ENCODE measurements at places on chromosomes 4 and X.

GRCh38 chrX:106940068-106940467 lies 19.9 kb downstream of the CLDN2 start:
- DNase-seq: no peak

DNA sequence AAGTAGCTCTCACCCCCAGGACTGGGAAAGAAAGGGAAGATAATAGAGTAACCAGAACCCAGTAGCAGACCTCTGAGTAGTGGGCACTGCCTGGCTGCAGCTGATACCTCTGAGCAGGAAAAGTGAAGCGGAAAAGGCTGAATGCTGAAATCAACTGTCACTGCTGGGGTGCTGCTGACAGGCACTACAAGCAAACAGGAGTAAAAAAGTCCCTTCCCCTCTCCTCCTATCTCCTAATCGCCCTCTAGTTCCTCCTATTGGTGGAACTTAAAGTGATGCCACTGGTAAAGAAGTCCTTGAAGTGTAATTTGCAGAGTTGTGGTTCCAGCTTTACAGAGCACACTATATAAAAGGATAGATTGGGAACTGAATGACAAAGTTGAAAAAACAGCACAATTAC lies 32.8 kb upstream of the GLRB start:
- DNase-seq: no peak

DNA sequence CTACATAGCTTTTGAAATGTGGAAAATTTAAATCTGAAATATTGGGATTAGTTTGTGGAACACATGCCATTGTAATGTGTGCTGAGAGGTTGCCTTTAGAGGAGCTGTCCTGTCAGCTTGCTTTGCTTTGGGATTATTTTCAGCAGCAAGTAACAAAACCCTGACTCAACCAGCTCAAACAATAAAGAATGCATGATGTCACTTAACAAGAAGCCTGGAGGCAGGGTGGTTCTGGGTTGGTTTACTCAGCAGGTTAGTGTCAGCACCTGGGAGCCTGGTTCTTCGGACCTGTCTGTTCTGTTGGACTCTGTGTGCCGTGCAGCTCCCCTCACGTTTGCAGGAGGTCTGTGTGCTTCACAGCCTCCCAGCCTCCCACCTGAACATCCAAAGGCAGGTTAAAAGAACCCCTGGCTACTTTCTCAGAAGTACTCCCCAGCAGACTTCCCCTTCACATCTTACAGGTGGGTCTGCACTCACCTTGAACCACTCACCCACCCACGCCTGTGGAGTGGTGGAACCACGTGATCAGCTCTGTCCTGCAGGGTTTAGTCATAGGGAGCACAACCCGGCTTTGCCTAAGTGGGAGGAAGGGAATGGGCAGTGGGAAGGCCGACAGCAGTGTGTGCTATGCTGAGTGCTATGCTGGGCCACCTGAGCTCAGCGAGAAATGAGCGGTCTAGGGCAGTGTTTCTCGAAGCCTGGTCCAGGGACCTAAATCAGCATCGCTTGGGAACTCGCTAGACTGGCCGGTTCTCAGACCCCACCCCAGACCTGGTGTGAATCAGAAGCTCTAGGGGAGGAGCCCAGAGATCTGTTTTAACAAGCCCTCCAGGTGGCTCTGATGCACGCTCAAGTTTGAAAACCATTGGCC lies 20.4 kb downstream of the TMEM131L start:
- DNase-seq: no peak

DNA sequence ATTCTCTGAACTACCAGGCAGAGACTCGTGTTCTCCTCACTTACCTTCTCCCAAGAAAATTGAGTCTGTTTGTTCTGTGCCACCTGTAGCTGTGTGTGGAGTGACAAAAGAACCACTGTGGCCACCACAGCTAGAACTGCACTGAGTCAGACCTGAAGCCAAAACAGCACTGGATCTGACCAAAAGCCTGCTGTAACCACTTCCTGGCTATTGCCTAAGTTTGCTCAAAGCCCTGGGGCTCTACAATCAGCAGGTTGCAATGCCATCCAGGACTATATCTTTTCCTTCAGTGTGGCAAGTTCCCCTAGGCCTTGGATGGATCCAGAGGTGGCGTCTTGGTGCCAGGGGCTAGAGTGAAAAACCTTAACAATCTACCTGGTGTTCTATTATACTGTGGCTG lies 449.1 kb downstream of the FAM133A start:
- DNase-seq: no peak

DNA sequence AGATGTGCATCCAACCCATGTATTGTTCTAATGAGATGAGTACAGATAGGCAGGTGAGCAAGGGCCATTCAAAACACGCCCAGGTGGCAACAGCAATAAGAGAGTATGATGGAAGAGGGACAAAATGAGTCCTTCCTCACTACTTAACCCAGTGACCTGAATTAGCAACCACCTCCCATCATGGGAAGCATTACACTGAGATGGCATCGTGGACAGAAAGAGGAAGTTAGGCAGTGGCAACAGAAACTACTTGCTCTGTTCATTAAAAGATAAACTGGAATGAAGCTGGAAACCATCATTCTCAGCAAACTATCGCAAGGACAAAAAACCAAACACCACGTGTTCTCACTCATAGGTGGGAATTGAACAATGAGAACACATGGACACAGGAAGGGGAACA lies 17.2 kb downstream of the RXFP1 start:
- DNase-seq: no peak

DNA sequence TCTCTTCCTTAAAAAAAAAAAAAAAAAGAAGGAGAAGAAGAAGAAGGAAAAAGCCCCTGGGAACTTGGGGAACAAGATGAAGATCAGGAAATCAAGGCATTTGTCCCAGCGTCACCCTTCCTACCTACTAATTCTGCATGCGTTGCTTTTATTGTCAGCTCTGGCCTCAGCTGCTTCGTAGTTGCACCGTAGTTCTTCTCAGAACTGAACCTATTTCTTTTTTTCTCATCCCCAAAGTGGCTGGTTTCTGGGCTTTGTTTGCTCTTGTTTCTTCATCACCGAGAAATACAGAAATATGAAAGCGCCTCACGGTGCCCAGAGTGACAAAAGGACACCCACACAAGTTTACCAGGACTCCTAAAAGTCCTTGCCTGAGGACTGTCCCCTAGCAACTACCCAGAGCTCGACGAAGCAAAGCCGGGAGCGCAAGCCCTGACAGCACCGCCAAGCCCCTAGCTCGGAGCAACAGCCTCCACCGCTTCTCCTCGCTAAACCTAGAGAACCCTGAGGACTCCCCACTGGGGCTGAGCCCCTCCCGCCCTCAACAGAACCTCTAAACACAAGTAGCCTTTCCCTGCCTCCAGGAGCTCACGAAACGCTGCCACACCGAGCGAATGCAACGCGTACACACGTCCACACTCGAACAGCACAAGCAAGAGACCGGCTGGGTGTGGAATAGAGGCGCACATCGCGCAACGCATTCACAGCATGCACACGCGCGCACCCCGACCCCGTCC lies 710 bp downstream of the PRKG2 start:
- DNase-seq: no peak

DNA sequence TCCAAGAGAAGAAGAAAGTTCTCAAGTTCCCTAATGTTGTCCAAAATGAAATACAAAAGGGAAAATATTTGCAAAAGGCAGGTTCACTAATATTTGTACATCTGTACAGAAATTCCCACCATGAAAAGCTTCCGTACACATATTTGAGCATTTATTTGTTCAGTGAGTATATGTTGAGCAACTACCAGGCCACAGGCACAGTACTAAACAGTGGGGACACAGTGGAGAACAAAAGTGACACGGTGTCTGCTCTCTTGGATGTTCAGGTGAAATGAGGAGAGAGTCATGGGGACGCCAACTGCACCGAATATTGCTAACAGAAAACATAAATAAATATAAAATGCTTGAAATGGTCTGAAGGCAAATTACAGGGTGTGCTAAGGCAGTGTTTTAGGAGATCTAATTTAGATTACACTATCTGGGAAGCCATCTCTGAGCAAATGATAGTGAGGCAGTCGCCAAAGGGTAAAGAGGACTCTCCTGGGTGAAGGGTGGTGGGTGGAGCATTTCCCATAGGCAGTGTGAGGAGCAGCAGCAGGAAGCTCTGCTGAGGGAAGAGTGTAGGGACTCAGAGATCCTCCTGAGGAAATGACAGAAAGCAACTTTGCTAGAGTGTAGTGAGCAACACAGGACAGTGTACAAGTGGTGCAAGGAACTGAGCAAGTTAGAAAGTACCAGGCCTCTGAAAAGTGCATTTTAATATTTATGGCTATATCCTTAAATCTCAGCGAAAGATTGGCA lies 375.2 kb downstream of the GALNTL6 start:
- no peak for DNase-seq

- DNase-seq: no peak
Measured at GRCh38 chr4:20044966-20045365, 206.7 kb upstream of the SLIT2 start.

DNA sequence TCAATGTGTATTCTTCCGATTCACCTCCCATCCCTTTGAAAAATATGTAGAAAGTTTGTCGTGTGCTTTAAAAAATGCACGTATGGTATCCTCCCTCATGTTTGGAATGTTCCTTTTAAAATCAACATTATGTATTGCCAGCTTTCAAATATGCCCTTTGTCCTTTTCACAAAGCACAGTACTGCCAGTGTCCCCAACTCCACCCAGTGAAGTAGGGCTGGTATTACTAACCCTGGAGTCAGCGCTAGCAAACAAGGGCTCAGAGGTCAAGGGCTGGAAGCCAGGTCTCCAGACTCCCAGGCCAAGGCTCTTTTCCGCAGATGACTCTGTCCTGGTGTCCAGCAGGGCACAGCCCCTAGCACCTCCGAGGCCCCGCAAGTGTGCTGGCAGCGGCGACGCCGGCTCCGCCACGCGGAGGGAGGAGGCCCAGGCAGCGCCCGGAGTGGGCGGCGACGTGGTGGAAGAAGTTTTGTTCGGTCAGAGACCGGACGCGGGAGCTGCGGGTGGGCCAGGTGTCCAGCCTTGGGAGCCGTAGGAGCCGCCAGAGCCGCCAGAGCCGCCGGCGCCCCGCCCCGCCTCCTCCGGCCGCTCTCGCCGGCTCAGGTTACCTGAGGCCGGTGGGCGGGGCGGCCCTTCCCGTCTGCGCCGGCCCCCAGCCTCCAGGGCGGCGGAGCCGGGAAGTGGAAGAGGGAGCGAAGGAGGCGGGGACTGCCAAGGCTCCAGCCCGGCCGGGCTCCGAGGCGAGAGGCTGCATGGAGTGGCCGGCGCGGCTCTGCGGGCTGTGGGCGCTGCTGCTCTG lies at the start of gene IL13RA1:
Gene IL13RA1 (plus strand): TSS at position 720 of the 799 bp plus-strand sequence. CDS start 33 bp downstream, at position 753.
- peak; percentile 17 for DNase-seq

GRCh38 chr4:129600898-129601297 lies 504.9 kb downstream of the C4orf33 start:
- no peak for DNase-seq

DNA sequence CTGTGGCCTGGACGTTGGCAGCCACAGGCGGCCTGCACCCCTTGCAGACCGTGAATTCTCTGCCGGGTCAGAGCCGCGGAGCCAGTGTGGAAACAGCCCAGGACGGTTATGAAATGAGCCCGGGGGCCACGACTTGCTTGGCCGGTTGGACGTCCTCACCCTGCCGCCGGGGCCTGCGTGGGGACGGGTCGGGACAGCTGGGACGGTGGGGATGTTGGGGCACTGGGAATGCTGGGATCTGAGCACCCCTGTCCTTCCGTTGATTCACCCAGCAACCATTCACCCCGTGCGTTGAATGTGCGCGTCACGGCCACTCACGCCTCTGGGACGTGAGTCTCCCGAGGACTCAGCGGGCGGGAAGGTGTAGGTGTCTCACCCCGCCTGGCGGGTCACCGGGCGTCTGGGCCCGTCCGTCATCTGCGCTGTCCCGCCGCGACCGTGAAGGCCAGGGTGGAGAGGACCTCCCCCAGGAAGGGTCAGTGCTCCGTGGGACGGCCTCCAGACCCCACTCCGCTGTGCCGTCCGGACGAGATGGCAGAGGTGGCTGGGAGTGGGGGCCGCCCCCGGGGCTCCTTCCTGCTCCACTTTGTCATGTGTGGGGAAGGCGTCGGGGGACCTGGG lies 4.5 kb upstream of the PLCXD1 start:
- no peak for DNase-seq

DNA sequence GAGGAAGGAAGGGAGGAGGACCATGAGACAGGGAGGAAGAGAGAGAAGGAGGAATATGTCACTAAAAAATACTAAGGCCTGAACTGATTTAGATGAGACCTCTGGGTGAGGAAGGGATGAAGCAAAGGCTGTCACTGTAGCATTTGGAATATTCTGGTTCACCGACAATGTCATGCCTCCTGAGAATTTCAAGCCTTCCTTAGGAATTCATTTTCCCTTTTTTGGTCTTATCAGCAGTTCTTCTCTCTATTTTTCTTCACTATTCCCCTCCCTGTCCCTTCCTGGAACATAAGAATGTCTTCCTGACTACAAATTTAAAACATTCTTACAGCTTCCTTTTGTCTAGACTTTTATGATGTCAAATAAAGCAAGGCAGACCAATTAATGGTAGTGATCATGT lies 527.8 kb downstream of the INPP4B start:
- no peak for DNase-seq

DNA sequence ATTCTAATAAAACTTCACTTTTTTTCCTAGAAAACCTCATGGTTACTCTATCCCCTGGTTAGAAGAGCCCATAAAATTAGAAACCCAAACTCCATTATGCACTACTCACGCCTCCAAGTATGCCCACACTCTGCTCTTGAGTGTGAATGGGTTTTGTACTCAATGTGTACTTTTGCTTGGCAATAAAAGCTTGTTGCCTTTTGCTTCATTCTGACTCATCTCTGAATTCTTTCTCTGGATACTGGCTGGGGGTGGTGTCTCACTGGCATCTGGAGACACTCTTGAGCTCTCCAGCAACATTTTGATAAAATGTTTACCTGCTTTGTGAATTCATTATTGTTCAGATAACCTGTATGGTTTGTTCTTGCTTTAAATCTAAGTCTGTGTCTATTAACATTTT lies 963.3 kb downstream of the TRAM1L1 start:
- DNase-seq: no peak

GRCh38 chrX:12423346-12423745 lies 285.1 kb downstream of the FRMPD4 start:
- no peak for DNase-seq

- DNase-seq: no peak
Measured at GRCh38 chr4:80897537-80898303, 132.8 kb upstream of the BMP3 start.

- no peak for DNase-seq
Measured at GRCh38 chr4:77305766-77306165, 148.8 kb downstream of the CCNG2 start.

GRCh38 chrX:70908541-70908940 lies at the start of gene TEX11:
Gene TEX11 (minus strand): TSS chrX:70908711. CDS start chrX:70907789, 922 bp downstream.
- DNase-seq: no peak

GRCh38 chr4:25535278-25535677 lies 120.4 kb upstream of the SLC34A2 start:
- no peak for DNase-seq

GRCh38 chrX:76520273-76521054 lies 93.0 kb downstream of the MAGEE1 start:
- no peak for DNase-seq

- no peak for DNase-seq
Measured at GRCh38 chr4:107519053-107519452, 201.0 kb downstream of the PAPSS1 start.

GRCh38 chr4:80790152-80790551 lies 240.4 kb upstream of the BMP3 start:
- no peak for DNase-seq

DNA sequence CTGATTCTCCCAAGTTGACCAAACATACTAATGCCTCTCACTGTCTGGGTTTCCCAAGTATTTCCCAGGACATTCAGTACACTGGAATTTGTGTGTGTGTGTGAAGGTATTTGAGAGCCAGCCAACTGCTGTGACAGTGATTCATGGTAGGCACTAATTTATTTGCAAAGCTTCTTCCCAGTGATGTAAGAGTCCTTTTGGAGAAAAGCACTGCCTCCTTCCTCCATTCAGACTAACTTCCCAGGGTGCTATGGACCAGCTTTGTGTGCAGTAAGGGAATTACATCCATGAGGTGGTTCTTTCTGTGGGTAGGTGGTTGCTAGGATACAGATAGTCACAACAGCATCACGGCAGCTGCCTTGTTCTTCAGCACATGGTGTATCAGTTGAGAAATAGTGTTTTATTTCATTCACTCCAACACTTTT lies 8.7 kb downstream of the EGF start:
- DNase-seq: no peak
